Right hindlimb (tissue), 1 donor: ENCODE measurements at places on chromosomes 7 and 10.

- DNase-seq, result no peak
Measured at GRCh38 chr7:116501425-116502167, 2.1 kb downstream of the CAV2 start.

GRCh38 chr10:31288001-31288400, 31.0 kb upstream of the ZEB1 start:
- no peak for DNase-seq

- DNase-seq, result peak; percentile 48
Measured at GRCh38 chr7:122310119-122311021, 5.8 kb upstream of the FEZF1 start.

DNA sequence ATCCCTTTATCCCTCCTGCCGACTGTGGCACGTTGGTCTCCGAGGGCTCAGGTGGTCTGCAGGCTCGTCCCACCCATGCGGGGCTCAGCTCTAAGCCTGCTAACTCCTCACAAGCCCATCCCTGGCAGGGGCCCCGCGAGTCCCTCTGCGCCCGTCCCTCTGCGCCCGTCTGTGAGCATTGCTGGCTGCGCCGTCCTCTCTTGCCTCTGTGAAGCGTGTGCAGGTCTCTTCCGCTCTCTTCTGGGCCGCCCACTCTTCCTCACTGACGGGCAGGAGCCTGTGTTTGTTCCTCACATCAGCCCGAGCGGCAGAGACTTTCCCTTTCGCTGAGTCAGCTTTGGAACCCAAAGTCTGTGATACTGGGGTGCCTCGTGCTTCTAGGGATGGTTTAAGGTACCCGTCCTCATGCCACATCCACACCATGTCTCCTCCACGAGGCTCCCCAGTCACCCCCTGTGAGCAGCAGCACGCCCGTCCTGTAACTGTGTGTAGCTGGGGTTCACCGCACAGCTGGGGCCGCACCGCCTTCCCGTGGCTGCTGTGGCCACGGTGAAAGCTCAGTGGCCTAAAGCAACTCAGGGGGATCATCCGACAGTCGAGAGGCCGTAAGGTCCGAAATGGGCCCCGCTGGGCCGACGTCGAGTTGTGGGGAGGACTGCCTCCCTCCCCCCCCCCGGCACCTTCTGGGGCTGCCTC, 35.5 kb downstream of the ADGRA1 start:
- DNase-seq, result no peak

DNA sequence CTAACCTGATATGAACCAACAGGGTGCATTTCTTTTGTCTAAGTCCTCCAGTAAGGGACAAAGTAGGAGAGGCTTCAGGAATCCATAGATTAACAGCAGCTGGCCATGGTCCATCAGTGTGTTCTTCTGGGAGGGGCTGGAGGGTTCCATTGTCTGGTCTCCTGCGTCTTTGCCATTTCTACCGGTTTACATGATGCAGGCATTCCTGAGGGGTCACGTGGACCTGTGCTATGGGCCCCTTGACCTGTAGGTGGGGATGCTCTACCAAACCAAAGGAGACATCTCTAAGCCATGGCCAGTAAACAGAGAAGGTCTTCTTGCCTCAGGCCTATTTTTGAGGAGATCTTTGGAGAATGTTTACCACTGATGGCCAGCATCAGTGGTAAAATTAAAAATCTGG, 28.7 kb upstream of the HABP2 start:
- peak; percentile 16 for DNase-seq

DNA sequence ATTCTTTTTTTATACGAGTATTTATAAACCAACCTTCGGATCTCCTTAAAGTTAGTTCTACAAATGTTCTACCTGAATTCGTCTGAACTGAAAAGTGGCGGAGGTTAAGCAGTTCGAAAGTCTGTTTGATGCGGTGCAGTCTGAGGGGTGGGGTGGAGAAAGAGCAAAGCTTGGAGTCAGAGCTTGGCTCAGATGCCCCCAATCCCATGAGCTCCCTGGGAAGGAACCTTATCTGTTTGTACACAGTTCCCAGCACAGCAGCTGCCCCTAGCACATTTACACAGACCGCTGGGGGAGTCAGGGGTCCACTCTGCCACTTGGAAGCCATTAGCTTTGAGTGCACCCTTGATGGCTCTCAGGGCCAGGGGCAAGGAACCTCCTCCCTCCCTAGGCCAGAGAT, 30.8 kb downstream of the CPXM2 start:
- no peak for DNase-seq

- no peak for DNase-seq
Measured at GRCh38 chr10:86169066-86169465, 197.5 kb downstream of the GRID1 start.

GRCh38 chr10:5829267-5829666, 16.0 kb upstream of the GDI2 start:
- DNase-seq, result no peak

- DNase-seq, result no peak
Measured at GRCh38 chr7:101740981-101741725, 76.3 kb upstream of the CUX1 start.

DNA sequence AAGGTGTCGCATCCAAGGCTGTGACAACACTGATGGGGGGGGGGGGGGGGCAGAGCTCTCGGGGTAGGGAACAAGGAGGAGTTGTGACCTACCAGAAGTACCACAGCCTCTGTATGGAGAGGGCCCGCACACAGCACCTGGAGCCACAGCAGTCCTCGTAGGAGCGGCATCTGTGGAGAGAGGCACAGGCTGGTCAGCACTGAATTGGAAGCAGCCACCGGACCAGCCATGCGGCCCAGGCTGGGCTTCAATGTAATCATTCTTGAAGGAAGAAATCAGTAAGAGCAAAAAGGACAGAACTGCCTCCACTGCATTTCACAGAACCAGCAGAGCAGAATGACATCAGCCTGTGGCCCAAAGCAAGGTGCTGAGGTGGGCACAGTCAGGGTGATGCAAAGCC, 74.8 kb downstream of the VOPP1 start:
- no peak for DNase-seq

- DNase-seq, result no peak
Measured at GRCh38 chr10:102710609-102711008, 3.6 kb downstream of the ARL3 start.

DNA sequence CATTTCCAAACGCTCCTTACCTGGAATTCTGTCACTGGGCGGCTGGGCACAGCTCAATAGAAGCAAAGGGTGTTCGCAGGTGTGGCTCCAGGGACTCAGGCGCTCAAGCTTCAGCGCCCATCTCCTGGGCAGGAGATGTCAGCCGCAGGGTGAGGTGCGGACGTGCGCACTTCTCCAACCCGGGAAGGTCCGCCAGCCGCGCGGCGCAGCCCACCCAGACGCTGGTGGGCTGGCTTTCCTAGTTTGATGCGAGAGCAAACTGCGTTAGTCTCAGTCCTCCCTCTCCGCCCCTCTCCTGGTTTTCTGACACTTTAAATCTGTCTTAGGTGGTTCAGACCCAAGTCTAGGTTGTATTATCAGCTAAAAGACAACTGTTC, 267 bp downstream of the CALCR start:
- peak; percentile 16 for DNase-seq
